ENCODE measurements at places on chromosomes 7 and 10. TPM values are rescaled to one million over a fixed set of nuclear protein-coding genes. Genes with fewer than 3 reads are reported as not detected.

DNA sequence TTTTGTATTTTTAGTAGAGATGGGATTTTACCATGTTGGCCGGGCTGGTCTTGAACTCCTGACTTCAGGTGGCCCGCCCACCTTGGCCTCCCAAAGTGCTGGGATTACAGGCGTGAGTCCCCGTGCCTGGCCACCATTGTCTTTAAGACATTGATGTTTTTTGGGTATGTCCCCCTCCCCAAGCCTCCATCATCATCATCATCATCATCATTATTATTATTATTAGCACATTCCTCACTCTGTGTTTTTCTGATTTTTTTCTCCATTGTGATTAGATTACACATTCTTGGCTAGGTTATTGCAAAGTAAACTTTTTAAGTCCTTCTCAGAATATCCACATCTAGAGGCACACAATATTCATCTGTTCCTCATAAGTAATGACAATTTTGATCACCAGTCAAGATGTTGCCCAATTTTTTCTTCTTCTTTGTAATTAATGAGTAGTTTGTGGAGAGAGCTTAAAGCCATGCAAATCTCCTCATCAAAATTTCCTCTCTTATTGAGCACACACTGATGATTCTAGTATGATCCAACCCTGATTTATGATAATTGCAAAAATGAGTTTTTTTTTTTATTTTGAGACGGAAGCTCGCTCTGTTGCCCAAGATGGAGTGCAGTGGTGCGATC, 47.5 kb downstream of the EPC1 start:
- no peak for DNase-seq

GRCh38 chr10:10677479-10677878, 340.2 kb upstream of the CELF2 start:
- DNase-seq = peak; percentile 70

DNA sequence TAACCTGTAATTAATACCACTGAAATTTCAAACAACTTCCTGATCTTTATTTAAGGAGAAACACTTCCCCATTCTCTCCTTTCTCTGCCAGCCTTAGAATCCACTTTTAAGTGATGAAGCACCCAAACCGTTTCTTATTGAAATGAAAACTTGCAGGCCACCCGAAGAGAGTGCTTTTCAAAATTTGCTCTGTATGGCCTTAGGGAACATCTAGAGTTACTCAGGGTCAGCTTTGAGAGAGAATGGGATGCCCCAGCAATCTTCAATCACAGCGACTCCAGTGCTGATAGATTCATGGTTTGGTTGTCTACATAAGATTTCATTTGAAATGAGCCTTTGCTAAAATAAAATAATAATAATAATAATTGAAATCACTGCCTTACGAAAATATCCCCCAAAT, 323.1 kb downstream of the PCLO start:
- DNase-seq = no peak

- DNase-seq = no peak
Observed at GRCh38 chr7:75579899-75580298, 87.8 kb downstream of the SPDYE5 start.

DNA sequence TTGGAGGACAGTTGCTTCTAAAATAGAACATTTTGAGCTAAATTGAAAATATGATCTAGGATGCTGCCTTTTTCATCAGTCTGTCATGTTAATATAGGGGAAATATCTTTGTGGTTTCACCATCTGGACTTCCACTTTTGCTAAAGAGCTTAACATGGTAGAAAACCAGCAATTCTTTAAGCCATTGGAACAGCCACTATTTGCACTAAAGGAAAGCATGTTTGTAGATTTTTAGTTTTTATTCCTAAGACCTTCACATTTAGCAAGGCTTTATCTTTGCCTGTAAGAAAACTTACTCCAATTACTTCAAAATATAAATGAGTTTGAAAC, 291.0 kb downstream of the RNLS start:
- no peak for DNase-seq

DNA sequence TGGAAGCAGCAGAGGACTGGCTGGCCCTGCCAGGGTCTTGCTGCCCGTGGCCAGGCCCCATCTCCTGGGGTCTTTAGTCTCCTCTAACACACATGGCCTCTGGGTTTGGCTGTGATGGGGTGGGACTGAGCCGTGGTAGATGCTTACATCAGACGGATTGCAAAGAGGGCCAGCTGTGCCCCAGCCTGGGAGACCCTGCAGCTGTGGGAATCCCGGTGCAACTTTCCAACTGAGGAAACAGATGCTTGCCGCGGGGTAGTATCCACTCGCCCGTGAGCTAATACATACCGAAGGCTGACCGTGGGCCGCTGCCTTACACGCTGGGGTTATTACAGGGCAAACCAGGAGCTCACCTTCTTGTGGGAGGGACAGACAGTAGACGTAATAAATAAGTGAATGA, 24.1 kb upstream of the SH2B2 start:
- DNase-seq = no peak

DNA sequence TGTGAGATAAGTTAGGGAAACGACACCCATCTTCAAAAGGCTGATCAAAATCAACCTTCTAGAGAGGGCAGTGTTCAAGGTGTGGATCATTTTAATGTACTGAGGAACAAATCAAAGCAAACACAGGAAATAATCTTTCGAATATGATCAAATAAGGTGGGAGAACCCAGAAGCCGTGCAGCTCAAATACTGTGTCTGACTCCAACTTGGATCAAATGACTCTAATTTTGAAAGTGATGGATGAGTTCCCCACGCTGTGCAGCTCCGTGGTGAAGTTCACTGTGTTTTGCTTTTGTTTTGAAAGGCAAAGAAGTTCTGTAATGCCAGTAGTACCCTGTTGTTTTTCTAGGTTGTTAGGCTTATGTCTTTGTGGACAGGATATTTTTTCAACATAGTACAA, 250.9 kb downstream of the SFMBT2 start:
- no peak for DNase-seq

DNA sequence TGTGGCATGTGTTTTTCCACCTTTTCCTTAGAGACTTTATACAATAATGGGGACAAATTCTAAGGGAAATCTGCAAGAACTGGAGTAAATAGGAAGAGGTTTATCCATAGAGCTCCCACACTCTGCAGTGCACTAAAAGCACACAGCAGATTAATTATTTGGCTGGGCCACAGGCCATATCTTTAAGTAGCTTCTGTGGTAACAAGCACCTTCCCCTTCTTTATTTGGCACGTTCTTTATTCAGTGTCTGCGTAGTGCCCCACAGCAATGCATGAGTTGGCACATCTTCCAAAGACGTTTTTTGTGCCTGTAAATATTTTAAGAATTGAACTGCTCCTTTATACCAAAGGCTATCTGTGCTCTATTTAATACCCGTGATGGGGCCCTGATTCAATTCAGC, 104.9 kb upstream of the MBL2 start:
- DNase-seq = no peak

DNA sequence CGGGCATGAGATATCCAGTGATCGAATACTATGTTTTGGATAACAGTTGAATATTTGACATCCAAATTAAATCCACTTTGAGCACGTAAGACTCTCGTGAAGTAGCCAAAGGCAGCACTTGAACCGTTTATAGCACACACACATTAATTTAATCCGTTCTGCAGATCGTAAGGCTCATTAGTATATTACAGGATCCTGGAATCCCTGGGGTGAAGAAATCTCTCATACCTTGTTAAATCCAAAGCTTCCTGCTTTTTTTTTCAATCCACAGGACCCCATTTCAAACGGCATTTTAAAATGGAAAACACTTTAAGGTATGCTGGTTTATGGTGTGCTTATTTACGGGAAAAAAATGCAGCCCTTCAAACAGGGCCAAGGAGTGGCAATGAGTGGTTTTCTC, 158.4 kb upstream of the ADARB2 start:
- no peak for DNase-seq

- no peak for DNase-seq
Observed at GRCh38 chr7:40098810-40099209, 35.6 kb downstream of the MPLKIP start.

GRCh38 chr7:158358926-158359645, 228.5 kb downstream of the PTPRN2 start:
- DNase-seq = peak; percentile 34

DNA sequence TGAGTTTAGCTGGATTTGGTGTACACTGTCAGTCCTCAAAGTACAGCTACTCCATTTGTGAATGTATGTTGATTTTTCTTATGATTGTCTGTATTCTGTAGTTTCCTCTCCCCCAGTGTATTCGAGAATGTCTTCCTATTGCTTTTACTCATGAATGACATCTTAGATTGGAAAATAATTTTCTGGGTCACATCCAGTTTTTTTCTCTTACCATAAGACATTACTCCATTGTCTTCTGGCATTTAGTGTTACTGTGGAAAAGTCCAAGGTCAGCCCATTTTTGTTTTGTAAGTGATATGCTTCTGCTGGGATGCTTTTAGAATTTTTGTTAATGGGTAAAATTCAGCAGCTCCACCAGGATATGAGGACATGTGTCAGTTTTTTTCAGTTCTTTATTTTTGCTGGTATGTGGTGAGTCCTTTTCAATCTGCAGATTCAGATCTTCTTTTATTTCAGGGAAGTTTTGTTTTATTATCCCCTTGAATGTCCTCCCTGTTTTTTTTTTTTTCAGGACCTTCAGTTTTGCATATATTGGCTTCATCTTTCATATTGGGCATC, 33.6 kb downstream of the WAC start:
- DNase-seq = no peak

DNA sequence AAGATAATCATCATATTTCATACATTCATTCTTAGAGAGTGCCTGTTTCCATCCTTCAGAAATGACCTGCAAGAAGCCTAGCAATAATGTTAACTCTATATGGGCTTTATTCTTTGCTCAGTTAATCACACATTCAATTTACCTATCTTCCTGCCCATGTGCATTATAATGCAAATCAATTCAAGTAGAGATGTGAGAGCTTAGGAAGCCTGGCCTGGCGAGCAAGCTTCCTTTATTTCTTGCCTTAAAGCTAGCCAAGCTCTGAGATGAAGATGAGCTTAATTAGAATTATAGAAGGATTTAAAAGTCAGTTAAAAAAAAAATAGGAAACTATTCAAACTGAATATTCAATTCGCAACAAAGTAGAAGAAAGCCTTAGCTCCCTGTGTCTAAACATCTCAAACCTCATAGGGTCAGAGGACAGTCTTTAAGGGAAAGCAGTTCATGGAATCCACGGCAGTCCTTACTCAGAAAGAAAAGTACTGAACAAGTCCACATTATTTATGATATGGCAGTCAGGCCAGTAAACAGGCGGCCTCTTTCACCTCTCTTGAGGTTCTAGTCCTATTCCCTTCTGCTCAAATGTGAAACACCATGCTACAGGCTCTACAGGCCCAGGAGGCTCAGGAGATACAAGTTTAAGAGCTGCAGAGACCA, 214.1 kb downstream of the TFEC start:
- no peak for DNase-seq

- peak; percentile 69 for DNase-seq
Observed at GRCh38 chr10:3782451-3783315, 2.3 kb downstream of the KLF6 start.

- no peak for DNase-seq
Observed at GRCh38 chr7:37425498-37425897, 23.2 kb downstream of the ELMO1 start.

GRCh38 chr7:100137851-100138760, 10.6 kb upstream of the LAMTOR4 start:
- DNase-seq = no peak

GRCh38 chr7:50317221-50317678, 12.7 kb downstream of the IKZF1 start:
- DNase-seq = no peak

GRCh38 chr7:70944516-70944915, 187.4 kb upstream of the GALNT17 start:
- DNase-seq = no peak

DNA sequence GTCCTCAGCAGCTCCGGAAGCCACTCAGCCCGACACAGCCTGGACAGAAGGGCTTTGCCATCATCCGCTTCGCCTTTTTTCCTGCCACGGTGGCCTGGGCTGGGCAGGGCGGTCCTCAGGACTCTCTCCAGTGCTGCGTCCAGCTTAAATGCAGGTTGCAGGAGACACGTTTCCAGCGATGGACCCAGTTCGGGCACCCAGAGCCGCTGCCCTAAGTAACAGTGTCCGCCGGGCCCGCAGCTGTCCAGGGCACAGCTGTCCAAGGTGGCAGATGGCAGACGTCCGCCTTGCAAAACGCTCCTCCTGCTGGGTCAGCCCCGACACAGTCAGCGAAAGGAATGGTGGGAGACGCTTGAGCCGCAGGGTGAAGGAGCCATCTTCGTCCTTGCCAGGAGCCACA, 37.0 kb upstream of the FOXL3 start:
- no peak for DNase-seq

GRCh38 chr10:43981232-43981631, 332.6 kb upstream of the ZNF32 start:
- no peak for DNase-seq

DNA sequence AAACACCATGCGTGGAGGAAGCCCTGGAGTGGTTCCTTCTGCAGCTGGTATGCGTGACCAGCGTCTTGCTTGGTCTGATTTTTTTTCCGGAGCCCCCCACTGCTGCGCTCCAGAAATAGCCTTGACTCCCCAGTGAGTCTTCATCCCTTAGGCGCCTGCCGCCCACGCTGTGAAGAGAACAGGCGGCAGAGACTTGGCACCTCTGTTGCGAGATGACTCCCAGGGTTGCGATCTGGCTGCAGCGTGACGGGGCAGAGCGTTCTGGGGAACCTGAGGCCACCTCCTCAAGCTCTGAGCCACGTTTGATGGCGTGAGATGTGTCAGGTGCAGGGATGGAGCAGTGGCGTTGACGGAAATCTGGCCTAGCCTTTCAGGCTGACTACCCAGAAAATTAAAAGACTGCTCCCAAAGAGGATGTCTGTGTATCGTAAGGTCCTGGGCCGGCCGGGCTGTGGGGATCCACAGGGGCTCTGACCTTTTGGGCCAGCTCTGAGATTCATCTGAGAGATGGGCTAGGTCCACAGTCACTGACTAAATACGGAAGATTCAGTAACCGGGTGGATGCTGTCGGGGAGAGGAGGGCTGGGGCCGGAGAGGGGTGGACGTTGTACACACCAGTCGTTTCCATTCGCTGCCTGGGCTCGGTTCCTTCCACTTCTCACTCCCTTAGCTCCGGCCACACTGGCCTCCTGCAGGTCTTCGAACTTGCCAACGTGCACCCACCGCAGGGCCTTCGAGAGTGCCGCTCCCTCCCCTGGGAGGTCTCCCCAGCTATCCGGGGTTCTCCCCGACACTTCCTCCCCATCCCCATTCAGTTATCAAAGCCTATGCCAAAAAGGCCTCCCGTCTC, 33.8 kb downstream of the PFKFB3 start:
- DNase-seq = peak; percentile 74

GRCh38 chr7:19928247-19928646, 154.8 kb upstream of the TMEM196 start:
- no peak for DNase-seq

Gene ACTR3C
- 5.2 TPM for total RNA-seq

Gene PNPLA8
- 31.2 TPM for total RNA-seq

Gene PKD2L1
- 0.71 TPM for total RNA-seq

Gene SAMD9
- 13.7 TPM for total RNA-seq

Gene PCLO
- total RNA-seq = 1.2 TPM

Gene NPTX2
- 11.5 TPM for total RNA-seq
